ENCODE measurements at places on chromosomes 5 and 9.

- no peak for DNase-seq
Observed at GRCh38 chr9:105291422-105291859, 47.0 kb downstream of the SLC44A1 start.

DNA sequence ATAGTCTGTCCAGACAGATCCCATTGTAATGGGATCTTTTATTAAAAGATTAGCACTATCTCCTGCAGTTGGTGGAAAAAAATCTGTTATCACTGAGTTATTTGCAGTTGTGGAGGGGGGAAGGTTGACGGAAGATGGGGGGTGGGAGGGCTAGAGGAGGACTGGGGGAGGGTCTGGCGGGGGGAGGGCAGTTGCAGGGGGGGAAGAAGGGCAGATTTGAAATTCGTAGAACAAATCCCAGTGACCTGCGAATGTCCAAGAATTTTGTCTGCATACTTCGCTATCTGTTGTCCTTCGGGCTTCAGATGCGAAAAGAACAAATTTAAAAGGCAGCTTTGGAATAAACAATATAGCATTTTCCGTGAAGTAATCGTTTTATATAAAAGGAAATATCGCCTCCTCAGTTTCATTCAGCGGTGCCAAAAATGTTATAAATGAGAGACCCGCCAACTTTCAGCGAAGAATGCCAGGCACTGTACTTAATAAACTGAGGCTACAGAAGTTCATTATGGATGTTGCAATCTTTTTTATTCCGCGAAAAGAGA lies 1.3 kb upstream of the FST start:
- no peak for DNase-seq

- no peak for DNase-seq
Observed at GRCh38 chr9:38112049-38112448, 43.0 kb upstream of the SHB start.

DNA sequence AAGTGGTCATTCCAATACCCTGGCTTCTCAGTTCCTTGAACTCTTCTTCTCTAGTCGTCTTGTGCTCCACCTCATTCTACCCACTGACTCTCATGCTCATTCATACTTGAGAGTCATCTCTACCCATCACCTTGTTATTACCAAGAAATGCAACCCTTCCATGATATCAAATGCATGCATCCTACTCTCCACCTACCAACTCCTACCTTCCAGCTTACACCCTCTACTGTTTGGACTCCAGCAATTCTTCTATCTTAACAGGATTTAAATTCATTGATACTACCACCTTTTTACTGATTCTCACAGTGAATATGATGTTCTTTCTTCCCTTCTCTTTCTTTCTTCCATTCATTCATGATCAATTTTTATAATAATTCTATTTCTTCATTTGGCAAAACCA lies 30.7 kb downstream of the NRG2 start:
- DNase-seq = no peak

DNA sequence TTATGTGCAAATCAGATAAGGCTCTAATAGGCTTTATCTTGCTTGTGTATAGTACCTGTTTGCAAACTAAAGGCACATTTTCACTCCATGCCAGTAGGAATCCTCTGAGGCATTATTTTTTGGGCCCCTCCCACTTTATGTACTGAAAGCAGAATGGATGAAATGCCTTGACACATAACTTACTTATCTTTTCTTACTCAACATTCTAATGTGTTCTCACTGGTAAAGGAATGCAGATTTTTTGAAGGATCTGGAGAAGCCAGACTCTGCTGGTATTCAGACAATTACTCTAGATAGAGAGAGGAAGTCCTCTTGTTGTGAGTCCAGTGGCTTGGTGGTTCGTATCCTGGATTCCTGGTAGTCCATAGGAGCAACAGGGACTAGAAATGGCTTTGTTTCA lies 336.7 kb downstream of the CCDC171 start:
- no peak for DNase-seq

GRCh38 chr5:158709279-158709678 lies 390.4 kb downstream of the EBF1 start:
- no peak for DNase-seq

- no peak for DNase-seq
Observed at GRCh38 chr9:94867842-94868312, 141.4 kb downstream of the AOPEP start.

DNA sequence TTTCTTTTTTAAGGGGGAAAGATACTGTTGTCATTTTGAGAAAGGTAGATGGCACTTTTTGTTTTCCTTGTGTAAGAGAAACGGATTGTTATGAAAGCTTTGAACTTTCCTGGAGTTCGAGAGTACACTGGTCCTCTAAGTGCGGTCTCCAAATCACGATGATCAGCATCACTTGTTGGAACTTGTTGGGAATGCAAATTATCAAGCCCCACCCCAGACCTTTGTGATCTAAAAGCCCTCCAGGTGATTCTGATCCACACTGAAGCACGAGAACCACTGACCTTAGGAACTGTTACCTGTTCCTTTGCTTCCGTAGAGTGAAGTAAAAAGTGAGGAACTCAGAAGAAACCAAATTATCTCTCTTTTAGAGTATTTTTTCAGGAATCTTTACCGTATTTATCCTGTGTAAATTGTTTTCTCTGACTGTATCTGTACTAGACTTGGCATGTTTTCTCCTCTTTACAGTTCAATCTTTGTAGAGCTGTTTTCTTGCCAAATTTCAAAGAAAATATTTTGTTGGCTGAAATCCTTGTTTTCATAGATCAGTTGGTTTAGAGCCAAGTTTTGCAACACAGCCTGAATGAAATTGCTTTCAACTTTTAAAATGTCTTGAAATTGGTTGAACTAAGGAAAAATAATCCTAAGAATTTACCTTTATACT lies 4.0 kb downstream of the MAT2B start:
- no peak for DNase-seq

- DNase-seq = no peak
Observed at GRCh38 chr9:124392254-124392870, 22.9 kb downstream of the PSMB7 start.

DNA sequence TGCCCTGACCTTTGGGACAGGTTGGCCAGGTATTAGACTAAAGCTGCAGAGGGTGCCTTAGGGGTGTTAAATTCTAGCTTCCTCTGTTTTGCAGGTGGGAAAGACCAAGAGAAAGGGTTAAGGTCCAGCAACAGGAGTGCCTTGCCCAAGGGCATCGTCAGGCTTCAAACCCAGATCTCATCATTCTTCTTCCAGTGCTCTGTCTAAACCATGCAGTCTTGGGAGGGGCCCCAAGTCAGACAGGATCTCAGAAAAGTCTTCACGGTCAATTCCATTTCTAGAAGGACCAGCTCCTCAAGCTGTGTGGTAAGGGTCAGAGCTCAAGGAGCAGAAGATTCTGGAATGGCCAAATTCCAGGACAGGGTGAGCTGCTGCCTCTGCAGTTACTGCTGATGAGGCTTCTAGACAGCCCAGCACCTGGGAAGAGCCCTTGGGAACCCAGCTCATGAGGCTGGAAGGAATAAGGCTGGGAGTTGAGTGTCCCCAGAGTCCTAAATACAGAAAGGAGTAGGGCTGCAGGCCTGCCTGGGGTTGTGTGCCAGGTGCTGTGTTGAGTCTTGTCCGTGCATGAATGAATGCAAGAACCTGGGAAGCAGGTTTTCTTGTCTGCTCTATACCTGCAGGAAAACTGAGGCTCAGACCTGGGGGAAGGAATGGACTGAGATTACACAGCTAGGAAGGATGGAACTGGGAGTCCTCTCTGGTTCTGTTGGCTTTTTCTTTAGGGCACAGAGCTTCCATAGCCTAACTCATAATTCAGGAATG lies 69.3 kb downstream of the WWC1 start:
- no peak for DNase-seq

GRCh38 chr9:85892401-85892800 lies 48.5 kb upstream of the NAA35 start:
- DNase-seq = no peak

DNA sequence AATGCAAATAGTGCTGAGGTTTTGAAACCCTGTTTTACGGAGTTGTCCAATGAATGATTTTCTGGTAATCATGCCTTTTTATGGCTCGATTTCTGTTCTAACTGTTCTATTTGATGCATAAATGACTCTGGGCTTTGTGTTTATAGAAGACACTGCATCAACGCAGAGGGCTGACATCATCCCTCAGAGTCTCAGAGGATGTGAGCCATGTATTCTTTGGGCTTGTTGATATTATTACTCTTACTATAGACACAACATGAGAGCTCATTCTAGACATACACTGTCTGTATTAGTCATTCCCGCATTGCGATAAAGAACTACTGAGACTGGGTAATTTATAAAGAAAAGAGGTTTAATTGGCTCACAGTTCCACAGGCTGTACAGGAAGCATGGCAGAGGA lies 31.6 kb downstream of the CDH6 start:
- no peak for DNase-seq

DNA sequence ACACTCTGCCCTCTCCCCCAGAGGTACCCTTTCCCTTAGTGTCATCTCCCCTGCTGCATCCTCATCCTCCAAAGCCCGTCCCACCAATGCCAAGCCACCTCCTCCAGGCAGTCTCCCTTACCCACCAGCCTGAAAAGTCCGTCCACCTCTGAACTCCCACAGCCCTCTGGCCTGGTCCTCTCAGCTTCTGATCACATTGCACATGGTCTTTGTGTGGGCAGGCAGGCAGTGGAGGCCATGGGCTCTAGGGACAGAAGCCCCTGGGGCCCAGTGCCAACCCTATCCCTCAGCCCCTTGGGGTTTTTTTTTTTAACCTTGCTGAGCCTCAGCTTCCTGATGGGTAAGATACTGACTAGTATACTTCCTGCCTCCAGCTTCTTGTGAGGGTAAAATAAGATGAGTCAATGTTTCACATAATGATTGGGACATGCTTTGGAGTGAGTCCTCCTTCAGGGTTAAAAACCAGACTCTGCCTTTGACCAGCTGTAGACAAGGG lies 19.4 kb downstream of the CSF1R start:
- no peak for DNase-seq

- no peak for DNase-seq
Observed at GRCh38 chr5:169450464-169450863, 133.1 kb upstream of the SPDL1 start.

GRCh38 chr5:180436936-180437335 lies 57.2 kb upstream of the CNOT6 start:
- no peak for DNase-seq

DNA sequence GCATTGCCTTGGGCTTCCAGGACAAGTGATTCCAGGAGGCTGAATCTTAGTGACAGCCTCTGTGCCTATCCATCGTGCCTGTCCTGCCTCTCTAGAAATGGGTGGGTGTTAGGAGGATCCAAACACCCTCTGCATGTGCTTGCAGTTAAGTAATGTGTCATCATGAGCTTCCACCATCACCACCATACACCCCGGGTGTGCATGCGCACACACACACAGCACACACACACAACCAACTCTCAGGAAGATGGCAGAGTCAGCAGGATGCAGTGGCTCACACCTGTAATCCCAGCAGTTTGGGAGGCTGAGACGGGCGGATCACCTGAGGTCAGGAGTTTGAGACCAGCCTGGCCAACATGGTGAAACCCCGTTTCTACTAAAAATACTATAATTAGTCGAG lies 22.8 kb upstream of the CERCAM start:
- no peak for DNase-seq

DNA sequence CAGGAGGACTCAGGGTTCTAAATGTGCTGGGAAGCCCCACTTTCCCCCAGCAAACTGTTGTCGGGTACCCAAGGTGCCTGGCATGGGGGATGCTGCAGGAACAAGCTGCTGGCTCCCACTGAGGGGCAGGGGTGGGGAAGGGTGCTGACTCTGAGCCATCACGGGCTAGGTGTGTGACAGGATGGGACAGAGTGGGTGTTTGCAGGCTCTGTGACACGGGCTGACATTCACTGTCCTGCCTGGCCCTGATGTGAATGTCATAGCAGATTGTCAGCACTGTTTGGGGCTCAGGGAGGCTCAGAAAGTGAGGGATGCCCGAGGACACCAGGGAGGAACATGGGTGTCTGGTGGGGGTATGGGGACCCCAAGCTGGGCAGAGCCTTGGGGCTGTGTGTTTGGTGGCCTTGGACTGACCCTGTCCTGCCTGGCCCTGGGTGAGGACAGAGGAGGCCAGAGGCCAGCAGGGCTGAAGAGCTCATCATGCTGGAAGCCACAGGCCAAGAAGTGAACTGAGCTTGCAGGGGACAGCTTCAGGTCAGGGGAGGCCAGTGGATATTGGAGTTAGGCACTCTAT lies 20.6 kb downstream of the WNK2 start:
- DNase-seq = no peak

All from activated CD4-positive, CD25-positive, alpha-beta regulatory T cell treated with anti-CD3 and anti-CD28 coated beads, Interleukin-2, amount 50 U/mL, for 72 hours (primary cell).